D721Med (cell line): ENCODE measurements at places on chromosomes 2 and 18.
A peak's percentile ranks its signal among the peaks of the same experiment; 100 is the strongest.

- no peak for DNase-seq
These were observed 92.5 kb downstream of the KCNF1 start for GRCh38 chr2:11004199-11004598.

GRCh38 chr2:130836501-130837174 is at the start of gene ARHGEF4:
Gene ARHGEF4 (plus strand): TSS chr2:130836914. CDS start chr2:130836954, 40 bp downstream.
- peak; percentile 46 for DNase-seq

- DNase-seq = peak; percentile 15
These were observed 59.7 kb downstream of the PTH2R start for GRCh38 chr2:208466151-208466919.

- no peak for DNase-seq
These were observed 25.5 kb upstream of the NFE2L2 start for GRCh38 chr2:177289824-177290628.

DNA sequence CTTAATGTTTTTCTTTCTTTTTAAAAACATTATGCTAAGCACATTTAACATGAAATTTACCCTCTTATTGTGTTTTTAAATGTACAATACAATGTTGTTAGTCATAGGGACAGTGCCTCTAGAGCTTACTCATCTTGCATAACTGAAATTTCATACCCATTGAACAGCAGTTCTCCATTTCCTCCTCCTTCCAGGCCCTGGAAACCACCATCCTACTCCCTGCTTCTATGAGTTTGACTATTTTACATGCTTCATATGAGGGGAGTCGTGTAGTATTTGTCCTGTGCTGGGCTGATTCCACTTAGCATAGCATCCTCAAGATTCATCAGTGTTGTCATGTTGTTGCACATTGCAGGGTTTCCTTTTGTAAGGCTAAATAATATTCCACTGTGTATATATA is 92.6 kb downstream of the SPATS2L start:
- no peak for DNase-seq

DNA sequence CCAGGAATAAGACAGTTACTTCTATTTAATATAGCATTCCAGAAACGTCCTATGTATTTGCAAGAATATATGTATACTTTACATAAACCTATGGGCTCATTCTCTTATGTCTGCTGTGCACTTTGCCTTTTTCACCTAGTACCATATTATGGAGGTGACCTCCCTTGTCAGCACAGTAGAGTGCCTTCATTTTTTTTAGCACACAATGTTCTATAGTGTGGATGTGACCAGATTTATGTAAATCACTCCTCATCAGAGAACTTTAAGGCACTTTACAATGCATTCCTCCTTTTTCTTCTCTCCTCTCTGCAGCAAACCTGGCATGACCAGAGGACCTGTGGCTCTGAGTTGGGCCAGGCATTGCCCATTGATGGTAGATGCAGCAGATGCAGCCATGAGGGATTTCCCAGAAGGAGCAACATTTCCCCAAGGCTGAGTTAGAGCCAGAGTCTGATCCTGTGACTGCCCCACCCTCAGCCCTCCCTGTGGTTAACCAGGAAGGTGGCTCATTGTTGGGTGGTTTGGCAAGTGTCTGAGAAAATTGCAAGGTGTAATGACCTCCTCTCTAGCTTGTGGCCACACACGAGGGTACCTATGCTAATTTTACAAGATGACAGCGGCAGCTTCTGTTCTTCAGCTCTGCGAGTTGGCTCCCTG is 76.5 kb upstream of the DLX2 start:
- no peak for DNase-seq

DNA sequence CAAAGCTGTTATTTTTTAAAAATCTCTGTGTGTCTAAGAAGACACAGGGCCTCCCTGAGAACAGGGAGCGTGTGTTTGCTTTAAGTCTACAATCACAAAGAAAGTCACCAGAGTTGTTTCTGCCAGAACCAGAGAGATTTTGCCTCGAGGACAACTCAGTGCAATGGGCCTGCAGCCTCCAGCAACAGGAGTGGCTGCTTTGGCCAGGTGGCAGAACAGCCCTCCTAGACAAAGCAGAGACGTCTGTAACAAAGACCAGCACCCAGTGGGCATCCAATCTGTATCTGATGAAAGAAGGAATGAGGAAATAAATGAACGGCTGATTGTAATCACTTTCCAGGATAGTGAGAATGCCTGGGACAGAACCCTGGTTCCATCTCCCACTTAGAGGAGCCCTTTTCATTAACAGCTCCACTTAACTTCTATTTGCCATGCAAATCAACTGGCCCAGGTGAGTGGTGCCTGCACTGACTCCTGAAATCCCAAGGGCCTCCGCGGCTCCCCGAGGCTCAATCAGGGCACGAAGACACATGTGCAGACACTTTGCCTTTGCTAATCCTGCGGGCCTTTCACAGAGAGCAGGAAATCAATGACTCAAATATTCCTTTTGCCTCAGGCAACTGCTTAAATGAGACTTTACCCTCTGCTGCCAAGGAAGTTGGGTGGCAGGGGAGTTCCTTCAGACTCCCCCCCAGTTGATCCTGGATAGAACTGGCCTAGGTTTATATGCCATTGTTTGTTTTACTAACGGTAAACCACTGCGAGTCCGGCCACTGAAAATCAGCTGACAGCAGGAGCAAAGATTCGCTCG is 146.5 kb downstream of the CABLES1 start:
- DNase-seq = no peak

DNA sequence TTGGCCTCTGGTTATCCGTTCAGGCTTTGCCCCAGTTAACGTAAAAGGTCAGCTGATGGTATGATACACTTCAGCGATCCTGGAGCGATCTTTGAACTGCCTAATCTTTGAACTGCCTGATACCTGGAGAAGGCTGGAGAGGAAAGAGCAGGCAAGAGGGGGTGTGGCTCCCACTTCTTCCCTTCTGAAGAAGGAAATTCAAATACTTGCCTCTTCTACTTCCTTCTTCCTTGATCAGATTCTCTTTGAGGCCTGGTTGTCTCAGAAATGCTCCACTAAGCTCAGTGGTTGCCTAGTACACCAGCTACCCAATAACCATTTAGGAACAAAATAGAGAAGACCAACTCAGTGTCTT is 619 bp downstream of the GALM start:
- DNase-seq = no peak

DNA sequence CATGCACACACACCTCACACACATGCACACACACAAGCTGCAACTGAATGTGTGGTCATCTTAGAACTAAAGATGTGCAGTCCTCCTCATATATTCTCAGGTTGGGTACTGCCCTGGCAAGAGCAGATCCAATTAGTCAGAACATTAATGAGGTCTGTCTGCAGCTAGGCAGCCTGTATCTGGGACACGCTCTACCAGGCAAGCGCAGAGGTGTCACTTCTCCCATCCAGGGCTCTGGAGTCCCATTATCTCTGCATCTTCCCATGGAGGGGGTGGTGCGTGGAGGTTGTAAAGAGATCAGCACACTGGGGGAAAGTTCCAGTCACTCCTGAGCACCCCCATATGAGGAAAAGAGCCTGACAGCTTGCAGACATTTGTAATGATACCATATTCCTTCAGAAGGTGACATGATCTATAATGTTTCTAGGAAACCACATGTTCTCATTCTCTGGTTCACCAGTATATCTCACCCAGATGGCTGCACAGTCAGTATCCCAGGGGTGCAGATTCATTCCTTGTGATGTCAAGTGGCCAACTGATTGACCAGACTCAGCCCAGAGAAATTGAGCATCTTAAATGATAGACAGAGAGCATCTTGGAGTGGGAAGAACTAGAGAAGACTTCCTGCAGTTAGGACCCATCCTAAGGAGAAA is 95.4 kb downstream of the RTN4 start:
- DNase-seq = no peak

DNA sequence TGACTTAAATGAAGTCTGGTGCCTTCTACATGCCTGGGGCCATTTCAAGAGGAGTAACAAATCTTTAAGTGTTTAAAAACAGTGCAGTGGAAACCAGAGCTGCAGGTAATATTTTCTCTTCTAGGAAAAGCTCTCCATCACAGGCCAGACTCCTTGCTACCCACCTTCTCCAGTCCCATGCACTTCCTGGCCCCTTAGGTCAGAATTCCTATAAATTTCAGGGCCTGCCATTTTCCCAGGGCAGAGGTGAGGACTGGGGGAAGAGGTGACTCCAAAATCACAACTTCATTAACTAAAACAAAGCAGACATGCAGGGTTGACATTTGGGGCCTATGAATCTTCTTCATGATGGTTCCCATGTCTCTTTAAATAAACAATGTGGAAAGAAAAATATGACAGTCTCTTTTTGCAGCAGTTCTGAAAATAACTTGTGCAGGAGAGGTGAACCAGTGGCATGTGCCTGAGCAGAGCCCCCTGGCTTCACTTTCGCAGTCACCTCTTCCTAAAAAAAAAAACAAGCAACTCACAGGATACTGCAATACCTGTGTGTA is 63.7 kb upstream of the TANC1 start:
- no peak for DNase-seq

- no peak for DNase-seq
These were observed at the start of gene PLA2R1 for GRCh38 chr2:160062292-160063005. Gene PLA2R1 (minus strand): TSS chr2:160062615. CDS start chr2:160062403, 212 bp downstream.

DNA sequence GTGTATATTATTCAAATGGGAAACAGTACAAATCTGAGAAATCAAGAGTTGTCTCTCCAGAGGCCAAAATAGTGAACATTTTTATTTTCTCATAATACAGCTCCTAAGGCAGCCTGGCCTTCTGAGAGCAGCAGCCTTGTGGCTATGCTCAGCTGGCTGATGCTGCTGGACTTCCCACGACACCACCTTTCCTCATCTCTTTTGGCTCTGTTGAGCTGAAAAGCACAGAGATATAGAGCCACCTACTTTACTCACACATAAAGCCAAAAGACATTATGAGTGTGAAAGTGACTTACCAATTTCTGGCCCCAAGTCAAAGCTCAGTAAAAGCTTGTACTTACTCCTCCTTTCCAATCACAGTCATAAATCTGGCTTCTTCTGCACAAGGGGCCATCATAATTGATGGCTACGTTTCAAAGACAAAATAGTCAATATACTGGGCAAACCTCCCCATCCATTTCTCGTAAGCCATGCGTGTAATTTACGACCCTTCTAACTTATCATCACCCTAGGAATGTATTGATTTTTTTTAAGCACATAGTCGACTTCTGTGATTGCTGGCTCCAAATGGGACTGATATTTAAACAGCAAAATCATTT is 18.6 kb upstream of the REG3A start:
- DNase-seq = no peak

- no peak for DNase-seq
These were observed 247.3 kb downstream of the SH3BP4 start for GRCh38 chr2:235199128-235199527.

GRCh38 chr2:6917761-6918421 is 679 bp downstream of the RNF144A start:
- DNase-seq = no peak

- DNase-seq = no peak
These were observed 180.6 kb downstream of the PARD3B start for GRCh38 chr2:204725693-204726360.

GRCh38 chr2:13284688-13285087 is 568.0 kb downstream of the TRIB2 start:
- no peak for DNase-seq

DNA sequence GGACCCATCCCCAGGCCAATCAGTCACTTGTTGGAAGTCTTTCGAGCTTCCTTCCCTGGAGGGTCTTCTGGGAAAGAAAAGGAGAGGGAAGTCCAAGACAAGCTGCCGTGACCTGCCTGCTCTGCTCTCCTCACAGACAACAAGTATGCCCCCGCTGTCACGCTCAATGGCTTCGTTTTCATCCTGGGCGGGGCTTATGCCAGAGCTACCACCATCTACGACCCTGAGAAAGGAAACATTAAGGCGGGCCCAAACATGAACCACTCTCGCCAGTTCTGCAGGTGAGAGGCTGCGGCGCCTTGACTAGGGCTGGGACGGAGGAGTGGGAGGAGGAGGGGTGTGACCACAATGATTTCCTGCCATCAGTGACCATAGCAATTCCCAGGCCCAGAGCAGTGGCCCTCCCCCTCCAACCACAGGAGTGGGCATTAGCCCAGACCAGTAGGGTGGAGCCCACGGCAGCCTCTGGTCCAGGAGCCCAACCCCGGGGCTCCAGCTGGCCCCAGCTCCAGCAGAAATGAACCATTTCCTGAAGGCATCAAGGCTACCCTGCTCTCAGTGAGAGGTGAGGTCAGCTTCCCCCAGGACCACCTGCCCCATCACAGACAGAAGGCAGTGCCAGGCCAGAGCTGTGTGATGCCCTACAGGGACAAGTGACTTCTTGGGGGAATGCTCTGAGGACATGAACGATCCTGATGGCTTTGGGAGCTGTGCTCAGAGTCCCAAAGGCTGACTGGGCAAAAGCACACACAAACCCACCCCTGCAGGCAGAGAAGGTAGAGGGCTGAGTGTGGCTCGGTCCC is 223.1 kb downstream of the ATAD2B start:
- no peak for DNase-seq

DNA sequence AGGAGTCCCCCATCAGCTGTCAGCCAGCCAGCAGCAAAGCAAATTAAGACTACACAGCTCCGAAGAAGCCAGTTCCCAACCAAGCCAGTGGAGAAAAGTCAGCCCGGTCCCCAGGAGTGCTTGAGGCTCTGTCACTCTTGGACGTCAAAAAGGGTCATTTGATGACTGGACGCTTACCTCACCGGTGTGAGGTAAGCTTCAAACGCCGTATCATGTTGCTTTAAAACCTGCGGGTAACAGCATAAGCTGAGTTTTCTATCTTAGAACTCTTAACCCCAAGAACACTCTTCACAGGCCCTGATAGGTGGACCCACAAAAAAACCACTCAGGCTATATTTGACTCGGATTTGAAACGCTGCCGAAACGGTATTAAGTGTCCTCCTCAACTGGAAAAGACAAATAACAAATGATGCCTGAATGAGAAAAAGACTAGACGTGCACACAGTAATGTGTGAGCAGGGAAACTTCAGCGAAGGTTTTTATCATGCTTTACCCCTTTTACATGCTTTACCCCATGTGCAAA is 682 bp upstream of the LNPK start:
- no peak for DNase-seq

DNA sequence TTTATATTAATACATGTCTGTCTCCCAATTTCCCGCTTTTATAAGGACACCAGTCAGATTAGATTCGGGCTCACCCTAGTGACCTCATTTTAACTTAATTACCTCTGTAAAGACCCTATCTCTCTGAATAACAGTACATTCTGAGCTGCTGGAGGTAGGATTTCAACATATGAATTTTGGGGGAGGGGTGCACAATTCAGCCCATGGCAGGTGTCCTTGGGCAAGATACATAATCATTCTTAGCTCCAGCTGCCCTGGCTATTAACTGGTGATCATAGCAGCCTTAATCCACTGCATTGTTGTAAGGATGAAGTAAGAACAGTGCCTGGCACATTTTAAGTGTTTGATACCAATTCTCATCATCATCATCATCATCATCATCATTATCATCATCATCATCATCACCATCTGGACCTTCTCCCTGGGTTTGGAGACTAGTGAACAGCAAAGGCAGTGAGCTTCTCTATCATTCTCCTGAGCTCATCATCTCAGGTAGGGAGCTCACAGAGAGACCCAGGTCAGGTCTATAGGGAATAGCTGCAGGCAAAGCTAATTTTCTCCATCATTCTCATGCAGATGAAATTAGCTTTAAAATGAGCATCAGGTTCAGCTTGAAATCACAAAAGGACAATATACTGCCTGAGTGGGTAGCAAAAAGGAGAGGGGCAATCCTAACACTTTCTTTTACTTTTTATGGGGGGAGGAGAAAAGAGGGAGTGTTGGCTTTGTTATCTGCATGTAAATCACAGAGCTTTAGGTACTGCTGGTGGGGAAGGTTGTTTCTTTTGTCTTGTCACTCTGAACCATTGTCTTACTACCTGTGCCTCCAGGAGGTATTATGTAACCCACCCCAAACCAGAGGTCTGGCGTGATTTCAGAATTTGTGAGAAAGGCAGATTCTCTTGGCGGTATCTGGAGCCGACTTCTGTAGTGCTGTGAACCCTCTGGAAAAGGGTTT is 125.5 kb upstream of the SPRED2 start:
- no peak for DNase-seq
